ENCODE measurements at places on chromosomes 3 and 15. TPM values are rescaled to one million over a fixed set of nuclear protein-coding genes. Genes with fewer than 3 reads are reported as not detected.

GCNT3 gene
- total RNA-seq = not detected

GRCh38 chr3:150901793-150902192, 3.4 kb downstream of the MINDY4B start:
- no peak for DNase-seq

NSMCE3 gene
- total RNA-seq = 18.9 TPM

CKMT1A gene
- total RNA-seq = 6.1 TPM

AHSG gene
- total RNA-seq = not detected

A4GNT gene
- not detected for total RNA-seq

- no peak for DNase-seq
Observed at GRCh38 chr15:64640146-64640871, 135.1 kb downstream of the RBPMS2 start.

DNA sequence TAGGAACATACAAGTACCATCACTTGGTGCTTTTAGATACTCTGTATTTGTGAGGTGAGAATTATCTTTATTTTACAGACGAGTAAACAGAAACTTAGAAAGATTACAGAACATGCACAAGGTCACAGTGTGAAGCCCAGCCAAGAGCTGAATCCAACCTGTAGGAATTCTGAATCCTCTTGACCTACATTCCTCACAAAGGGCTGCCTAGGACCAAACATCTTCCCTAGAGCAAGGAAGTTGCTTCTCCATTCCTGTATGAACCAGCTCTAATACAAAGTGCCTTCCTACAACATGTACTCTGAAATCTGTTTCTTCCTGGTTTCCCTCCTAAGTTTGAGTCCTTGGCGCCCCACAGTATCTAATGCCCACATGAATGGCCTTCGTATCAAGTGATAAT, 2.9 kb downstream of the HDGFL3 start:
- DNase-seq = no peak

GRCh38 chr15:78040653-78041244, 36.8 kb downstream of the TBC1D2B start:
- no peak for DNase-seq

DNA sequence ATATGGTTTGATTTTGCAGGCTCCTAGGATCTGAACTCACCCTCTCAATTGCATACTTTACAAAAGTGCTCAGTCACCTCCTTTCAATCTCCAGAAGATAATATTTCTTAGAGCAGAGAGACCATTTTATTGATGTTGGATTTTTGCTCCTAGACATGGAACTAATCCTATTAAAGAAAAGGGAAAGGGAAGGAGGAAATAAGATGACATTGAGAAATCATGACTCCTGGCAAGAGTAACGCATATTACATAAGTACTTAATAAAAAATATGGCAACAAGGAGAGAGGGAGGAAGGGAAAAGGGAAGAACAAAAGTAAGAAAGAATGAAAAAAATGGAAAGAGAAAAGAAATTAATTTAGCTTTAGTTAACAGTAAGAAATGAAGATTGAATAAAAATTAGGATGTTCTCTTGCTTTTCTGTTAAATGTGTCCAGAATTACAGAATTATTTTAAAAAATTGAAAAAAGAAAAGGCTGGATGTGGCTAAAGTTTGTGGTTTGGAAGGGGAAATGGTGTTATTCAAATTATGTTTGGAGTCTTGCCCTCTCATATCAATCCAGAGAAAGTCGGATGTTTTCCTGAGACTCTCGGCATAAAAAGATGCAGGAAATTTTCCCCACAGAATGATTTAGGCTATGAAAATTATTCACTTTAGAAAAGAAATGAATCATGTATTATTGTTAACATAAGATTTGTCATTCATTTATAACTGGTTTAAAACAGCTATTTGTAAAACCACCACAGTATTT, 474.0 kb downstream of the FGF12 start:
- DNase-seq = no peak

- peak; percentile 36 for DNase-seq
Observed at GRCh38 chr3:129224984-129225393, 24.4 kb upstream of the COPG1 start.

GRCh38 chr3:167502401-167502800, 28.6 kb upstream of the SERPINI2 start:
- no peak for DNase-seq

DNA sequence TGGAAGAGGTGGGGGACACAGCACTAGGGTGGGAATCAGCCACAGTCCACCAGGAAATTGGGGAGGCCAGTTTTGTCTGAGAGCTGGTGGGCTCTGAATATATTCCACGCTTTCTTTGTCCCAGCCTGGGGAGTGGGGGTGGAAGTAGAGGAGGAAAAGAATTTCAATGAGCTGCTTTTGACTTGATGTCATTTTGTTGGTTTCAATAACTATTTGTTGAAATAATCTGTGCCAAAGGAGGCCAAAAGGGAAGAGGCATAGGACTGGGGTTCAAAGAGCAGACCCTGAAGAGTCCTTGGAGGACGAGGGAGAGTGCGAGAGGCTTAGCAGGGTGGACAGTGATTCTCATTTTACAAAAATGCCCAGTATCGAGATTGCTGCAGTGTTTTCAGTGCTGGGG, 262.3 kb downstream of the SHQ1 start:
- DNase-seq = no peak

TMEM266 gene
- total RNA-seq = not detected
